Activated CD8-positive, alpha-beta T cell treated with anti-CD3 and anti-CD28 coated beads, Interleukin-2, amount 10 ng/mL, durations not matched to agents 7 days and 5 days (primary cell): ENCODE measurements at places on chromosomes 3 and 15. TPM values are rescaled to one million over a fixed set of nuclear protein-coding genes. Genes with fewer than 3 reads are reported as not detected.

The SAMD7 gene
- not detected for total RNA-seq

The UBL7 gene
- 71.4 TPM for total RNA-seq

The AP2M1 gene
- total RNA-seq: 231 TPM

The RGMA gene
- total RNA-seq: not detected

DNA sequence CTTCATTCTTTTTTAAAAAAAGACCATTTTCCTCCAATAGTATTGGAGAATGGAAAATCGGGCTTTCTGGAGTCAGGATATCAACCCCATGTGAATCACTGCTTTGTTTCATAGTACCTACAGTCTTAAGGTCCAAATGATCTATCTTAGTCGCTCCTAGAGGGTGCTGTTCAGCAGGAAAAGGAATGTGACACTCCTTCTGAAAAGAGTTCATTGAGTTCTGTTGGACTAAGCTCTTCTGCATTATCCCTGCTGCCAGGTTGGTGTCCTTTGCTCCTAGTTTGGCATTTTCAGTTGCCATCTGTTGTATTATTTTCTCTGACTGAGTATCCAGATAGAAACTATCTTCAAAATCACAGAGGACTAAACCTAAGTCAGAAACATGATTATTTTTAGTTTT, 57.2 kb downstream of the POLQ start:
- peaks cover 60% of the 10 kb centered on the region for H3K36me3 ChIP-seq
- H3K27me3 ChIP-seq: no peaks in the 10 kb centered on the region
- H3K4me1 ChIP-seq: no peaks in the 10 kb centered on the region
- no peak overlapping the region for H3K27ac ChIP-seq
- no peak overlapping the region for H3K4me3 ChIP-seq

DNA sequence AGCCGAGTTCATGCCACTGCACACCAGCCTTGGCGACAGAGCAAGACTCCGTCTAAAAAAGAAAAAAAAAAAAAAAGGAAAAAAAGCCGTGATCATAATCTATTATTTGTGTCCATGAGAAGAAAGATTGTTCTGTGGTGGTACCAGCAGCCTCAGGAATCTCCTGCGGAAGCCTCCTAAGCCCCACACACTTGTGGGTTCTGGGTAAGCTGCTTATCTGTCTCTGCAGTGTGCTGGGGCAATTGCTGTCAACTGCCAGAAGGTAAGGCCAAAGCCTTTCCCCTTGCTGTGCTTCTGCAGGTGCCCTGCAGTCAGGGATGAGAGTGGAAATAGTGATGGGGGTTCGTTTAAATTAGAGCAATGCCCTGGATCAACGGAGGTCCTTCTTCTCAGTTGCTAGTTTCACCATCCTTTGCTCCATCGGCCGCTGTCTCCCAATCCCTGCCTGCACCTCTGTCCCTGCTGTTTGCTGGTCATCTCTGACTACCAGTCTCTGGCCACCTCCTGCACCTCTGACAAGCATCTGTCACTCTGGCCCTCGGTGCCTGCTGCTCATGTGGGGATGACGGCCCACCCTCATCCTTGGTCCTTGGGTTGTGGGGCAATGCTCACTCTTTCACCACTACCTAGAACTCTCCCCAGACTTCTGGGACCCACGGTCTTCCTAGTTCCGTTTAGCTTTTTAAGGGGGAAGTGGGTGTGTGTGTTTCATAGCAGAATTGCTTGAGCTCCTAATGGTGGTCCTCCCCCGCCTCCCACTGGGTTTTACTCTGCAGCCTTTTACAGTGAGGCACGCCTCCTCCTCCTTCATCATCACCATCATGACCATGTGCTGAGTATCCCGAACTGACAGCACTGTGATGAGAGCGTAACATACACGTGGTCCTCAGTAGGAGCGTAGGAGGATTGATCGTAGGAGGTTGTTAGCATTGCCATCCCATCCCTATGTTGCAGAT, 25.5 kb downstream of the CHRD start:
- no peaks in the 10 kb centered on the region for H3K36me3 ChIP-seq
- no peaks in the 10 kb centered on the region for H3K4me1 ChIP-seq
- no peak overlapping the region for H3K4me3 ChIP-seq
- H3K27ac ChIP-seq: no peak overlapping the region

DNA sequence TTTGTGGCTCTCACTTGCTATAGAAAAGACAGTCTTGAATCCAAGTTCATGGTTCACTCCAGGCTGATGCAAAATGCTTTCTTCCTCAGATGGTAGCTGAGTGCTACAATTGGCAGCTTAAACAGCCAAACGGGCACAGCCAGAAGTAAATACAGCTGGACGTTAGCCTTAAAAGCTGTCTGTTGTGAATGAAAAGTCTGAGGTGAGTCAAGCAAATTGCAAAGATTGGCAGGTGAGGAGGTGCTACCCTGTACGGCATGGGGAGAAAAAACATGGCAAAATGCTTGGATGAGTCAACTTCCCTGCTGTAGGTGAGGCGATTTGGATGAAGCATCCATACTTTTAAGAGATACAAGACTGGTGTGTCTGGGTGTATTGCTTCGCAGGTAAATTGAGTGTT, 40.5 kb downstream of the IL5RA start:
- no peak overlapping the region for H3K27ac ChIP-seq
- no peaks in the 10 kb centered on the region for H3K4me1 ChIP-seq
- H3K36me3 ChIP-seq: no peaks in the 10 kb centered on the region

DNA sequence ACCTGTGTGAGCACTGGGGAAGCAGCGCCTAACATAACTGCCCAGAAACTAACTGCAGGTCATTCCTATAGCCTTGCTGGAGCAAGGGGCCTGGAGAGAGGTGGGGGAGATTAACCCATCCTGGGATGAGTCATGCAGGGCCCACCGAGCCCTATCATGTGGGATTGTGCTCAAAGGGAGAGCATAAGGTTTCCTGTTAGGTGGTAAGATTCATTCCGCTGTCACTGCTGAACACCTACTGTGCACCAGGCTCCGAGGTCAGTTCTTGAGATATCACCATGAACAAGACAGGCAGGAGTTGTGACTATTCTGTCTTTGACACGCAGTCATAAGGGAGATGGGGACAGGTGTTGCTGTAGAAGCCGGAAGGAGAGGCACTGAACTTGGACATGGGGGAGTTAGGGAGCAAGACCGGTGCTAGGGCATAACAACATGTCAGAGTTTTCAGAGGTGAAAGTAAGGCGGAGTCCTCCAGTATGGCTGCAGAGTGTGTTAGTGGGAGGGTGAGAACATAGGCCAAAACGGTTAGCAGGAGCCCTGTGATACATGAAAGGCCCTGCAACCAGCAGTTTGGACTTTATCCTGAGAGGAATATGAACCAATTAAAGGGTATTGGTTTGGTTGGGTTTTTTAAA, 2.4 kb downstream of the SLC25A38 start:
- no peaks in the 10 kb centered on the region for H3K27me3 ChIP-seq
- peaks cover 63% of the 10 kb centered on the region for H3K4me1 ChIP-seq
- DNase-seq: no peak
- peaks cover 43% of the 10 kb centered on the region for H3K36me3 ChIP-seq
- peak overlapping the region; percentile 39 for H3K27ac ChIP-seq
- peak overlapping the region; percentile 99 for H3K4me3 ChIP-seq

DNA sequence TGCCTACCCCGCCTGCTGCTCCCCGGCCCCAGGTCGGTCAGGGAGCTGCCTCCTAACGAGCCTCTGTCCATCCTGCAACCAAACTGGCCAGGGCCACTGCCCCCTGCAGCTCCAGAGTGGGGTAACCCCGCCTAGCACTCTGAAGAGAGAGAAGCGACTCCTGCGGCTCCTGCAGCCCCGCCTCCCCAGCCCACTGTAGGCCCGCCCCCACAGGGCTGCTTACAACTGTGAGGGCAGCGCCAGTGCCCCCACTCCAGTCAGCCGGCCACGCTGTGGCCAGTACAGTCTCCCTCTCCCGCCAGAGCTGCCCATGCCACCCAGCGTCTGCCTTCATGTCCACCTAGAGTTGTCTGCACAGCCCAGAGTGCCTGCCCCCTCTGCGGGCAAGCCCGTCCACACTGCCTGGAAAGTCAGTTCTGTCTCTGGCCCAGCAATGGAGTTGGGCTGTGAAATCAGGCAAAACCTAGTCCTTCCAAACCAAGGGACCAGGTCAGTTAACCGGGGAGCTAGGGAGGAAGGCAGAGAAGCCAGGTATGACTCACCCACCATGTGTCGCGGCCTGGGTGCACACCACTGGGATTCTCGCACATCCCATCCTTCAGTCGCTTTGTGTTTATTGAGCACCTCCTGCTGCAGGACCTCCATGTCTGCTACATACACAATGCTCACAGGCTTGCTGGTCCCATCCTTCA, 2.4 kb downstream of the UCN2 start:
- peaks cover 57% of the 10 kb centered on the region for H3K4me1 ChIP-seq
- H3K4me3 ChIP-seq: peak overlapping the region; percentile 54
- H3K27me3 ChIP-seq: peaks cover 3% of the 10 kb centered on the region

DNA sequence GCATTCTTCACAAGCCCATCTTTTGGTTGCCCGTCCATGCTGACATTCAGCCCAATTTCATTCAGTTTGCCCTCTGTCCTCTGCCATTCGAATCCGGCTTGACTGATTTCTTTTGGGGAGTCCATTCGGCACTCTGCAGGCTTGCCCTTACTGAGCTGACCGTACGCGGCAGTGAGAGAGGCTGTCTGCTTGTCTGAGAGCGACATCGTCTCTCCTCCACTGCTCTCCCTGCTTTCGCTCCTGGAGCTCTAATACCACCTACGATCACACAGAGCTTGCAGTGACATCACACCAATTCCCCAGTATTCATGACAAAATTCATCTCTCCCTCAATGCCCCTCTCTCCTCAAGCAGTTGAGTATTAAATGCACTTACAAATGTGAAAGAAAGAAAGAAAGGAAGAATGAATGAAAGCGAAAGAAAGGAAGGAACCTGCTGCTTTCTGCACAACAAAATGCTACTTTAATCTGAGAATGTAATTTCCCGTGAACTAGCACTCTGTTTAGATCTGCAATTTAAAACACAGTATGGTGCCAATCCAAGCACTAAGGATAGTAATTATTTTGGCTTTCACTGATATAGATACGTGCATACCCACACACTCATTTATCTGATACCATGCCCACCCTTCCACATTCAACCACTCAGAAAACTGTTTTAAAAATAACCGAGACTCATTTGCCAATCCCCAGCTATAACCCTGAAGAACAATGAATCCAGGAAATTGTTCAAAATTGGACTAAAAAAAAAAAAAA, 89.5 kb downstream of the DHX30 start:
- H3K4me1 ChIP-seq: no peaks in the 10 kb centered on the region
- H3K4me3 ChIP-seq: no peak overlapping the region
- DNase-seq: no peak
- H3K36me3 ChIP-seq: peaks cover 35% of the 10 kb centered on the region

- H3K36me3 ChIP-seq: no peaks in the 10 kb centered on the region
- no peak overlapping the region for H3K4me3 ChIP-seq
- peaks cover 30% of the 10 kb centered on the region for H3K27me3 ChIP-seq
- no peak for DNase-seq
- H3K4me1 ChIP-seq: peaks cover 23% of the 10 kb centered on the region
- H3K27ac ChIP-seq: no peak overlapping the region
Observed at GRCh38 chr3:37503856-37504255, 329.5 kb upstream of the LRRFIP2 start.
